Cortex of kidney (tissue), 1 donor: ENCODE measurements at places on chromosomes 2 and 18.

GRCh38 chr2:118309257-118309945 is 221.1 kb downstream of the INSIG2 start:
- no peak for DNase-seq

DNA sequence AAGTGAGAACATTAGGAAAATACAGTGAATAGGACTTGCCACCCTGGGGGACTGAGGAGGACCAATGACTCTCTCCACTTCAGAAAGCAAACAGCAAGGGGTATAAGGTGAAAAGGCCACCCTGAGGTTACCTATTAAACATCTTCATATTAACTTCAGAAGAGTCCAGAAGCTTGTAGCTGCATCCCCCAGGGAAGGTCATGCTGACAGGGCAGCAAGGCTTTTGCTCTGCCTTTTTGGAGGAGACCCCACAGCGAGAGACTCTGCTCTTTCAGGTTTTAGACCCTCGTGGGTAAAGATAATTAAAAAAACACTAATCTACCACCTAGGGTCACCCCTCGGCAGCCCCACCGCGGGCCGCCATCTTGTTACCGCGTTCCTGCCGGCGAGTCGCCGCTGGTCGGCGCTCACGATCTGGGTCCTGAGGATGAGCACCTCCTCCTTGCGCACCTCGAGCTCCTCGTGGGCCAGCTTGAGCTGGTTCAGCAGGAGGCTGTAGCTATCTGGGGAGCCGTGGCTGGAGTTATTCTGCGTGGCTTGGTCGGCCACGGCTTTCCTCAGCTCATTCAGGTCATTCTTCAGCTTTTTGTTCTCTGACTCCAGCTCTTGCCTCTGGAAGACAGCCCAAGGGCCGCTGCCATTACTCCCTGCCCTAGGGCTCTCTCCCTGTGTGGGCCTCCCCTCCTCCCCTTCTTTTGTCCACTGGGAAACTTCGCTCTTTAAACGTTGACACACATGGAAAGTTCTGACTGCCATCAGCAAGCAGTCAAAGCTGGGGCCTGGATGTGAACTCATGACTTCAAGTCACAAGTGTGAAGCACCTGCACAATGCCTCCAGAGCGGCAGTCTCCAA is 50.7 kb upstream of the ACAA2 start:
- no peak for DNase-seq

DNA sequence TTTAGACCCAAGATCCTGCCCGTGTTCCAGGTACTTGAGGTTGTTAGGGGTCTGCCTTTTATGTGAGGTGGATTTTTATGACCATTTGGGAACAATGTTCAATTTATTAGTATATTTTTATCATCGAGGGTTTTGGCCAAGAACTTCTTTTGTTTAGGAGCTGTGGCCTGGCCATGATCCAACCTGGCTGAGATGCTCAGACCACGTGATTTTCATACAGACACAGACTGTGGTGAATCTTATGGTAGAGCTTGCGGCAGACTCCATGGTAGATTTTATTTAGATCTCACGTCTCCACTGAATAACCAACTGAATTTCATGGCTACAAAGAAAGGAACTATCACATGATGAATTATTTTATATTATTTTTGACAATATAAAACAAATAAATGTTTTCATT is 405.5 kb upstream of the VWC2L start:
- DNase-seq = no peak

DNA sequence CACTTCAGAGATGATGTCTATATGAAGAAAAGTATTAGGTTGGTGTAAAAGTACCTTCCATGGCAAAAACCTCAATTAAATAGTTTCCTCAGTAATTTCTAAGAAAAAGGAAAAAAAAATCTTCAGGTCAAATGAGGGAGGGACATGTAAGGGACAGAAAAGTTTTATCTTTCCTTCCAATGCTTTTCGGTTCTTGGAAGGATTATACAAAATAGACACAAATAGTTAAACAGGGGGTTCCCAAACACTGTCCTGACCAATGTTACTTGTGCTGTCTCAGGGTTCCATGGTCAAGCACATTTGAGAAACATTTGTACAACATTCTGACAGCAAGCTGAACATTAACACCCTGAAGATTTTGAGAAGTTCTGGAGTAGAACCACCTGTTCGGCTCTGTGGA is 22.0 kb downstream of the ERMN start:
- no peak for DNase-seq

GRCh38 chr2:103810875-103811274 is 1043.0 kb upstream of the POU3F3 start:
- DNase-seq = no peak

DNA sequence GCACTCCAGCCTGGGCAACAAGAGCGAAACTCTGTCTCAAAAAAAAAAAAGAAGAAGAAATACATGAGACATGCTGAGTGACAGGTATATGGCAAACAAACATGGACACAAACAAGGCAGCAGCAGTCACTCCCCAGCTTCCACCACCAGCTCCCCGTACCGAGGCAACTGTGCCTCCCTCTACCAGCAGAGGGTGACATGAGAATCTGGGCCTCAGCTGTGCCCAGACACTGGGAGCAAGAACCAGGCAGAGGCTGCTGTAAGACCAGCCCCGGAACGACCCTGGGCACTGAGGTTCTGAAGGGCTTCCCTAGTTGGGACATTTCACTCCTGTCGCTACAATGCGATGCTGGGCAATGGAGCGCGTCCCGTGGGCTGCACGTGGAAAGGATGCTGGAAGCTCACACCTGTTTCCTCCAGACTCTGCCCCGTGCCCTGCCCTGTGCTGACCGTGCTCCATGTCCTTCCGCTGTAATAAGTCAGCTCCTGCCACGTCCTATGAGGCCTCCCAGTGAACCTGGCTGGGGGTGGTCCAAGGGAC is 37.1 kb downstream of the BOK start:
- DNase-seq = no peak

- no peak for DNase-seq
Measured at GRCh38 chr2:40279001-40279400, 172.9 kb downstream of the SLC8A1 start.

DNA sequence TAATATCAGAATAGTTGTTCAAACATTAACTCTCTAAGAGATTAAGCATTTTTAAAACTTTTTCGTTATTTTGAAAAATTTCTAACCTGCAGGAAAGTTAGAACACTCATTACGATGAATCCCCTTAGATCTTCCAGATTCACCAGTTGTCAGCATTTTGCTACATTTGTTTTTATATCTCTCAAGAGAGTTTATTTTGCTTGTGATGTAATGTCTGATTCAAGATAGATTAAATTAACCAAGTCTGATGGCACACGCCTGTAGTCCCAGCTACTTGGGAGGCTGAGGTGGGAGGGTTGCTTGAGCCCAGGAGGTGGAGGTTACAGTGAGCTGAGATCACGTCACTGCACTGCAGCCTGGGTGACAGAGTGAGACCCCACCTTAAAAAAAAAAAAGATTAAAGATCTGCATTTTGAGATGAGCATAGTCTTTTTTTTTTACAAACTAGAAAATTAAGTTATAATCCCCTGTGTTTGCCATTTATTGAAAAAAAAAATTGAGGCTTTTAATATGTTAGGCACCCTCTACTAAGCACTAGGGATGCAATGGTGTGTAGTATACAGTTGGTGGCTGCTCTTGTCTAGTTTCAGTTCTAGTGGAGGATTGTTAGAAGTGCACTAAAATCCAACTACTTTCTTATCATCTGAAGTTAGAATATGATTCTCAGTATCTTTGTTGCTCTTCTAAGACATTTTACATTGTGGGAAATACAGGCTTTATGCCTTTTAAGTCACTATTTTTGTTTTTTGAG is 20.9 kb downstream of the RAB10 start:
- no peak for DNase-seq

DNA sequence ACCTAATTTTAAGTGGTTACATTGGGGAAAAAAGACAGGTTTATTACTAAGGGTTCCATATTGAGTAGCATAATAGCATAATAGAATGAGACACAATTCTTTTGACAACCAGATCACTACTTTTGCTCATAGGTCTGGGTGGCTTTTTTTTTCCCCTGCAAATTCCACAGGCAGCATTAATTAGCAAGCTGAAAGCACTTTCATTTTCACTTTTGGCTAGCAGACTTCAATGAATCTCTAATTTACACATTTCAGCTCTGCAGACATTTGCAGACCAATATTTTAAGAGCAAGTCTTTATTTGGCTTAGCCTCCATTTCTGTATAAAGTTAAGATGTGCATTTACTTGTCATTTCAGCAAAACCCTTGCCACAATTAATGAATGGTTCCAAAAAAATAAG is 185.5 kb downstream of the NOL4 start:
- DNase-seq = no peak

DNA sequence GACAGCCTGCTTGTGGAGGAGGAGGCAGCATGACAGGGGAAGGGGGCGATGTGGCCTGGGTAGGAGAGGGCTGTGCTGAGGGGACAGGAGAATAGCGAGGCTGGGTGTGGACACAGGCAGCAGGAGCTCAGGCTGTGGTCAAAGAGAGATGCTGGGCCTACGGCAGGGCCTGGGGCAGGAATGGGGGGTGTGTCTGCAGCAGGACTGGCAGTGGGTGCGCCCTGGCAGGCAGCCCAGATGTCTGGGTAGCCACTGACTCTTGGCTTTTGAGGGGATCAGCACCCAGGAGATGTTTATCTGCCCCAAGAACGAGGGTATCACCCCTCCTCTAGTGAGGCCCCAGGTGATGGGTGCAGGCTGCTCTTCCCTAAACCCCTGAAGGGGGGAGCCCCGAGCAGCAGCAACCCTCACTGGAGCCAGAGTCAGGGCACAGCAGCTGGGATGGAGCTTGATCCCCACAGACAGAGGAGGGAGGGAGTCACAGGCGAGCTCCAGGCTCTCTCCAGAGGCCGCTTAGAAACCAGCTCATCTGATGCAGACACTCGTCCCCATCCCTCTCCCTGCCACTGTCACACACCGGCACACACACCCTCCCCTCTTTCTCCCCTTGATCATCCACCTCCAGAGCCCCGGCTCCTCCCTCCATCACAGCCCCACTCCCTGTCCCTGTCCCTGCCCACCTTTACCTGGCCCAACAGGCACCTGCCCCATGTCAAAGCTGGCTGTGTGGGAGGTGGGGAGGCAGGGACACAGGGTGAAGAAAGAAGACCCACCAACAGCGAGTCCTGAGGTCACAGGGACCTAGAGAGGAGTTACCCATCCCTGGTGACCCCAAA is 29.8 kb upstream of the TNS1 start:
- DNase-seq = no peak

DNA sequence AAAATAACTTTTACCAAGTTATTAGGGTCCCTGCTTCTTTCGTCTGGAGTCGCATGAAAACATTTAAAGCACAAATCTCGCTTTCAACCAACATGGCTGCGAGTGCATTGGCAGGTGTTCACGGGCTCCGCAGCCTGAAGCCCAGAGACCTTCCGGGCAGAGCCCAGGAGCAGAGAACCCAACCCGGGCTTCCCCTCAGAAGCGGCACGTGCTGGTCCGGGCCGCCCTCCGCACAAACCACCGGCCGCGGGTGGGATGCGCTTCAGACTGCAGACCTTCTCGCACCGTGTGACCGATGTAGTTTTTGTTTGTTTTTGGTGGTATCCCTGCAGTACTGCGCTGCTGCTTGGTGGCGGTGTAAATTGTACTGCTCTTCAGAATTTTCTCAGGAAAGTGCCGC is 105.6 kb upstream of the TPO start:
- DNase-seq = no peak

DNA sequence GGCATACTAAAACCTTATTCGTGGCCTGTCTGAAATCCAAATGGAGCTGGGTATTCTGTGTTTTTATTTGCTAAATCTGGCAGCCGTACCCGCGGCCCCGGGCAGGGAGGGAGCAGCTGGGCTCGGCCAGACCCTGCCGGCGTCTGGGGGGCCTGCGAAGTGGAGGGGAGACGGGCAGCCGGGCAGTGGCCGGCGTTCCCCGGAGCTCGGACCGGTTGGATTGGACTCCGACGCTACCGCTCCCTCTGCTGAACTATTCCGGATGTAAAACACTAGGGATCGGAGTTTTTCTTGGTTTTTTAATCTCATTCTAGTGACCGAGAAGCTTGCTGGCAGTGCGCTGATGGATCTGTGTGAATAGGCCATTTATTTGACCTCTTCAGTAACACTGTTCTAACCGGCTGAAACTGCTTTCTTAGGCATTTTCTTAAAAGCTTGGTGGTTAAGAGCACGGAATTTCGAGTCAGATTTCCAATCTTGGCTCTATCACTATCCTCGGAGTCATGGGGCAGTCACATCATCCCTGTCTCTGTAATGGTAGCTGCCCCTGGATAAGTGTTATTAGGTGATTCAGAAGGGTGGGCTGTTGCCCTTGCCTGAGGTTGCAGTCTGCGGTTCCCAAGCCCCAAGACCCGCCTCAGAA is 694 bp downstream of the UNC50 start:
- DNase-seq = no peak

- no peak for DNase-seq
Measured at GRCh38 chr2:233256048-233256447, 4.6 kb downstream of the ATG16L1 start.

GRCh38 chr2:50491541-50492476 is 540.1 kb downstream of the NRXN1 start:
- no peak for DNase-seq

- DNase-seq = no peak
Measured at GRCh38 chr2:69200107-69200520, 186.9 kb downstream of the GFPT1 start.

DNA sequence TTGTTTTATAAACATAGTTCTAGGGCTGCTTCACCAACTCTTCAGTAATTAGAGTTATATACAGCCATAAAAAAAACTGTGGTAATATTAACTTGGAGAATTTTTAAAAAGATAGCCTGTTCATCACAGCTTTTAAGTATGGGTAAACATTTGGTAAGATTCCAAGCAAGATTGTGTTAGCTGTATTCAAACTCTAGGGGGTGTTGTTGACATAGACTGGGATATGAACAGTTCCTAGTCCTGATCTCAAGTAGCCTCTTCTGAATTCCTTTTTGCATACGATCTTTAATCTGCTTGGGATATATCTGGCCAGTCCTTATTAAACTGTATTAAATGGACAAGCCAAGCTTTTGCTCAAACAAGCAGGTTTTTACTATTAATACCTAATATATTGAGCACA is 13.4 kb downstream of the NOP58 start:
- DNase-seq = no peak

DNA sequence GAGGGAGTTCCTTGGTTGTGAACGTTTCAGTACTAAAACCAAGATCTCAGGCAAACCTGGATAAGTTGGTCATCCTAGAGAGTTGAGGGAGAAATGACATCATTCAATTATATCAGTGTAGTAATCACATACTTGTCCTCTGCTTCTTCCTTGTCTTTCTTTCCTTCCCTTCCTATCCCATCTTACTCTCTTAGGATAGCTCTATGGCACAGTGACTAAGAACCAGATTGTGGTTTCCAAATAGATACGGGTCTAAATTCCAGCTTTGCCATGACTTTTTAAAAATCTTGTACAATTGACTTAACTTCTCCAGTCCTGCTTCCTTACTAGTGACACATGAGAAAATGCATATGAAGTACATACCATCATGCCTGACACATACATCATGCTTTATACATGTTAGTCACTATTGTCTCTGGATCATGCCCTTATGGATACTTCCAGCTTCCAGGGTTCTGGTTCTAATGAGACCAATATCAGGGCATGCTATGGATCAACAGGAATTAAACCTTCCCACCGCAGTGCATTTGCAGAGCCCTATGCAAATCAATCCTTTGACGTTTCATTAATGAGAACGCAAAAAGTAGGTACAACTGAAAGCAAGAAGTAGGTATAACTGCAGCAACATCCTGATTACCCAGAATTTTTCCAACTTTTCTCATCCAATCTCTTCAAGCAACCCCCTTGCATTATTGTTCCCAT is 168.0 kb upstream of the KLF7 start:
- no peak for DNase-seq
